ENCODE measurements at places on chromosomes 7 and 10.
A peak's percentile ranks its signal among the peaks of the same experiment; 100 is the strongest.

DNA sequence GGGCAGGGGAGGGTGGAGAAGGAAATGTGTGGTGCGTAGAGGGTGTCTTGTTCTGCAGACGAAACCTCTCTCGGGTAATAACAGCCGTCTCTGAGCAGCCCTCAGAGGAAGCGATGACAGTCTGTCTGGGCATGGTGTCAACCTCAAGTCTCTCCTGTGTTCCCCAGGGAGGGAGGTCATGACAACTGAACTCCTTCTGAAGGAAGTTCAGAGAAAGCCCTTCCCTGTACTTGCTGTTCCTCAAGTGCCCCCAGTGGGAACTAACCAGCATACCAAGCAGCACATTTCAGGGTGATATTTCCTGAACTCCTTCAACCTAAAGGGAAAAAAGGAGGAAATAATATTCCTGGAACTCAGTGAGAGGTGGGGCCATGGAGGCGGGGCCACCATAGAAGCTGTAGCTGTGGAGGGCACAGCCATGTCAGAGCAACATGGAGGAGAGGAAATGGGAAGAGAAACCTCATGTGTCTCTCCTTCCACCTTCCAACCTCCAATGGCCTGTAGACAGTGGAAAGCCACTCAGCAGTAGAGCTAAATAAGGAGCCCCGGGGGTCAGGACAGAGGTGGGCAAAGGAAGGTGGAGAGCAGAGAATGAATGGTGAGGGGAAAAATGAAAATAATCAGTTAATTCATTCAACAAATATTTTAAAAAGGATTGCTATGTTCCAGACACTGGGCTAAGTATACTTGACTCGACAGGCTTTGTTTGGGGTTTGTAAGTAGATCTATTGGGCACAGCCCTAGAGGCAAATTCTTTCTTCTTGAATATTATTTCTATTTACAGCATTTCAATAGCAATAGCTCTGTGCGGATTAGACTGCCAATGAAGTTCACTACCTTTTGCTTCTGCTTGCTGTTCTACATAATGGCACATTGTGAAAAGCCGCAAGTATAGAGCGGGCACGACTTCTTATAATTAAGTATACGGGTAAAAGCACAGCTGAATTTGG is 61.0 kb upstream of the AOAH start:
- DNase-seq, result peak; percentile 38

- DNase-seq, result no peak
Observed at GRCh38 chr10:26626066-26626465, 71.4 kb upstream of the PDSS1 start.

DNA sequence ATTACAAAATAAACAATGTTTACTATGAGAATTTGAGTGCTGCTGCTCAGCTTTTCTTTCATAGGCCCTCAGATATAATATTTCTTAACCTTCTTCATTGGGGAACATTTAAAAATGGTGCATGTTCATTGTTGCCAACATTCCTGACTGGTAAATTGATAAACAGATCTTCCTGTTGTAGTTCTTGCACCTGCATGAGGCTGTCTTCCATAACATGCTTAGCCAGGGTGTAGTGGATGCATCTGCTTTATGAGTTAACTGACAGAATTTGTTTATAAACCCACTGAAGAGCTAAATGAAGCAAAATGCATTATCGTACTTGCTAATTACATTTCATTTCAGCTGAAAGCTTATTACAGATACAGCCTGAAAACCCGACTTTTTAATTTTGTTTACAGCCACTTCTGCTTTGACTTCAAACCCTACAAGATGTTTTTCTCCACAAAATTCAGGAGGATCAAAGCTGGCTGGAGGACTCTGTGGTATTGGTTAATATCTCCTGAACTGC is 177.2 kb downstream of the SEM1 start:
- no peak for DNase-seq

DNA sequence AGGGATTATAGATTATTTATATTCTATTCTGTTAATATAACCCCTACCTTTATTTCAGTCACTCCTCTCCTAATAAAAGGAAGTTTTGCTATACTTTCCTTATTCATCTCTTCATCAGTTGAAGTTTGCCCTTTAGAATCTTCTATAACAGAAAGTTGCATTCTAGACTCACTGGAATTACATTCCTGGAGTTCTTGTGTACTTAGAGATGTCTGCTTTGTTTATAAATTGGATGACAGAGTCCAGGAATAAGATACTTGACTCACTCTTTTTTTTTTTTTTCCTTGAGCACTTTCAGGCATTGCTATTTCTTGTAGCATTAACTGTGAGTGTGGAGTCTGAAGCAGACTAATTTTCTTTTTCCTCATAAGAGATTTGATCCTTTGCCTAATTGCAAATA is 640.8 kb downstream of the XPNPEP1 start:
- DNase-seq, result no peak

- DNase-seq, result no peak
Observed at GRCh38 chr7:5635461-5636445, 145.7 kb downstream of the RNF216 start.

DNA sequence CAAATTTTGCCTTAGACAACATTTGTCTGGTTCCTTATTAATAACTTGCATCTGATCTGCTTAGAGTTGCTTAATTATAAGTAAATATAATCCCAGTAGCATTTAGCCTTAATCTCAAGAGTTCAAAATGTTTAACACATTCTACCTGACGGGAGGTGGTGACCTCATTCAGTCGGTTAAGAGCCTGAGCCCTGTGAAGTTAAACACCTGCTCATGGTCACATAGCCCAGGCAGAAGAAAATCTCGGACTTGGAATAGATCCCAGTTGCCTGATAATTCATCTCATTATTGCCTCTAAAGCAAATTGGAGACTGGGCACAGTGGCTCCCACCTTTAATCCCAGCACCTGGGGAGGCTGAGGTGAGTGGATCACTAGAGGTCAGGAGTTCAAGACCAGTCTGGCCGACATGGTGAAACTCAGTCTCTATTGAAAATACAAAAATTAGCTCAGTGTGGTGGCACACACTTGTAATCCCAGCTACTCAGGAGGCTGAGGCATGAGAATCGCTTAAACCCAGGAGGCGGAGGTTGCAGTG is 18.6 kb upstream of the ASCC1 start:
- DNase-seq, result no peak

DNA sequence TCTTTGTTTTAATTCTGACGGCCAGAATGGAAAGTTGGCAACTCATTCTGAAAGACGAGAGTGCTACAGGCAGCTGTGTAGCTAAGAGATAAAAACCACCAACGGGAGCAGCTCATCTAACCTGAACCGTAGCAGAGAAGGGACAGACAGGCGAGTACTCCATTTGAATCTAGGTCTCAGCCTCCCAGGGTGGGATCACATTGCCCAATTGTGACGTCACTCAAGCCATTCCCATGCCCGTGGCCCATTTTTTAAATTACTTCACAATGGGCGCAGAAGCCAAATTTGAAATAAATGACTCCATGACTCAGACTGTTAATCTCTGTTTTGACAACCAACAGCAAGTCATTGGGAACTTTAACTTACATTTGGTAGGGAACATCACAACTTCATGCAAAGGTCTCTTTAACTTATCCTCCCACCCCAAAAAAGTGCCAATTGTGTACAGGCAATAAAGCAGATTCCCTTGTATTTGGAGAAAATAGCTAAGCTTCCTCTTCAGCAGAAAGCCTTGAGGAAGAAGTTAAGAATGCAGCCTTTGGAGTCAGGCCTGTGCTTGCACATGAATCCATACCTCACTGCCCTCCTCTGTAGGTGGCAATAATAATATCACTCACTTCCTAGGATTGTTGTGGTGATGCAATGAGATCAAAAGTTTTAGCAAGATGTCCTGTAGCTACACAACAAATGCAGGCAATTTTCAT is 93.2 kb upstream of the KIF5B start:
- no peak for DNase-seq

- no peak for DNase-seq
Observed at GRCh38 chr7:120421151-120421651, 148.2 kb downstream of the KCND2 start.

GRCh38 chr7:91080351-91080750 is 183.9 kb upstream of the FZD1 start:
- DNase-seq, result no peak

DNA sequence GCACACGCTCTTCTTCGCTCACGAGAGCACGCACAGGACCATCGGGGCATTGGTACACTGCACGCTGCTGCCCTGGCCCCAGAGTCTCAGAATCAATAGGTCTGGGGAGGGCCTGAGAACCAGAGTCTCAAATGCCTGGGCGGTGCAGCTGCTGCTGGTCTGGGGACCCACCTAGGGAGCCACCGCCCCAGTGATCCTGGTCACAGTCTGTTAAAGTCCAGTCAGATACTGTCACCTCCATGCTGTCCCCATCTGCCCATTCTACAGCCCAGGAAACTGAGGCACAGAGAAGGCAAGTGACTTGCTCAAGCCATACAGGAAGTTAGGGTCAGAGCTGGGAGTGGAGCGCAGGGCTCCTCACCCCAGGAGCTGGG is 38.0 kb downstream of the ZCCHC24 start:
- DNase-seq, result no peak

GRCh38 chr7:96182424-96183158 is 139.3 kb downstream of the SLC25A13 start:
- DNase-seq, result no peak

DNA sequence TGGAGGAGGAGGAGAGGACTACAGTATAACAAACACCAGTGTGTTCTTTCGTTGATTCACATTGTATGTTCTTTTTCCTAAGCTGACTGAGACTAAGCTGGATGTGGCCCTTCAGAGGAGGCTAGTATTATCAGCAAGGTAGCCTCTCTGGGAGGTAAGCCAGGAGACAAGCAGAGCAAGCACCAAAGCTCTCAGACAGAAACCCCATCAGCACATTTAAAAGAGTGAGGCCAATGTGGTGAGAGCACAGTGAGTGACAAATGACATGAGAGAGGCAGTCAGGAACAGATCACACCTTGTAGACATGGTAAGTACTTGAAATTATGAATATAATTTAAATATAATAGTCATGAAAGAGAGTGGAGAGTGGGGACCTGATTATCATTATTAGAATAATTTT is 107.6 kb downstream of the KMT2C start:
- DNase-seq, result no peak

GRCh38 chr10:91681361-91682276 is 48.7 kb upstream of the PPP1R3C start:
- DNase-seq, result peak; percentile 59

DNA sequence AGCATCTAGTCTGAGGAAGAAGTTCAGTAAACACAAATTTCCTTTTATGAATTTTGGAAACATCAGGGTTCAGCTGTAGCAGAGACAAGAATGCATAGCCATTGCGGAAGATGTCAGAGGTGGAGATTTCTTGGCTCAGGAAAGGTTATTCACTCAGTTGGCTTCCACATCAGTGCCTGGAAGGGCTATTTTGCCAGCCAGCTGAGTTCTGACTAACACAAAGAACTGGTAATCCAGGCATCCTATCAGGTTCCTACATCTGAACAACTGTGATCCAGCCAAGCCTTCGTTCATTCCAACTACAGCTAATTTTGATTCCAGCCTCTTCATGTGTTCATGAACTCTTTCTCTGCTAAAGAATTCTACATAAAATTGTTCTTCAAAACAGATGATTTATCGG is 965.6 kb downstream of the XPNPEP1 start:
- no peak for DNase-seq

DNA sequence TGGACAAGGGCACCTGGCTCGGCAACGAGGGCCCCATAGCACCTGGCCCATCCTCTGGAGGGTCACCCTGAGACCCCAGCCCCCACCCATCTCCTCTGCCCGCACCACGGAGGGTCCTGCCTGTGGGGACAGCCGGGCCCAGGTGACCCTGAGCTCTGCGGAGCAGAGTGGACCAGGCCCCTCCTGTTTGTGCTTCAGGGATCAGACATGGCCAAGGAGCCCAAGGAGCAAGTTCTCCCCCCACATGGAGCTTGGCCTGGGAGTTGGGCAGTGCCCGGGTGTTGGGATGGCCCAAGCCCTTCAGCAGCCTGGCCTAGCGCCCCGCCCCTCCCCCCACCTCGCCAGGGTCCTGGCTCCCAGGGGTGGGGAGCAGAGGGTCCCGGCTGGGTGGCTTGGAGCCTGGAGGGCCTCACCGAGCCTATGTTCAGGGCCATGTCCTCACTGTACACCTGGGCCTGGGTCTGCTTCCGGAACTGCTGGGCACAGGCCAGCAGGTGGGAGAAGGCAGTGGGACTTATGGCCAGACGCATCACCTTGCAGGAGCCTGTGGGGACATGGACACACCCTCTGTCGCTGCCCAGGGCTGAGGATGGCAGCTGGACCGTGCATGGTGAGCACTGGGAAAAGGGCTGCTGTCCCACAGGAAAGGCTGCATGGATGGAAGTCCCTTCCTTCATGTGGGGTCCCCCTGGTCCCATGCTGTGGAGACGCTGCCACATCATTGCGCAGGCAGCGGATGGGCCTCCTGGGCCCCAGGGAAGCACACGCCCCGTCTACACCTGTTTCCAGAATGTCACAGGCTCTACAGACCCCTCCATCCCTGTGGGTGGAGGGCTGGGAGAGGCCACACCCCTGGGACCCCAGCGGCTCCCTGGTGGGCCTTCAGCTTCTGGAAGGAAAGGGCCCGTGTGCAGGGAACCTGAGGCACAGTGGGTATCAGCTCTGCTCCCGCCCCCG is 49.2 kb upstream of the NKX6-2 start:
- DNase-seq, result no peak

DNA sequence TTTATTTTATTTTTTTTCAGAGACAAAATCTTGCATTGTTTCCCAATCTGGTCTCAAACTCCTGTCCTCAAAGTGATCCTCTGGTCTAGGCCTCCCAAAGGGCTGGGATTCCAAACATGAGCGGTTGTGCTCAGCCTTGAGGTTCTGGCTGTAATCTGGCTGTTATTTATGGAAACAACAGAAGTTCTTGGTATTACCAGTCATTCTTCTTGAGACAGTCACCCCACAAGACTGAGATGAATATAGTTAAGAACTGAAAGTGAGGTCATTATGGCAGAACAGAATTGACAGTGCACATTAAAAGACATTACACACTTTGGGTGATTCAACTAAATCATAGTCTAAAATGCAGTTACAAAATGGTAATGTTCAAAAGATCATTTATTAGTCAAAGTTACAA is 719.5 kb downstream of the ZWINT start:
- DNase-seq, result no peak

DNA sequence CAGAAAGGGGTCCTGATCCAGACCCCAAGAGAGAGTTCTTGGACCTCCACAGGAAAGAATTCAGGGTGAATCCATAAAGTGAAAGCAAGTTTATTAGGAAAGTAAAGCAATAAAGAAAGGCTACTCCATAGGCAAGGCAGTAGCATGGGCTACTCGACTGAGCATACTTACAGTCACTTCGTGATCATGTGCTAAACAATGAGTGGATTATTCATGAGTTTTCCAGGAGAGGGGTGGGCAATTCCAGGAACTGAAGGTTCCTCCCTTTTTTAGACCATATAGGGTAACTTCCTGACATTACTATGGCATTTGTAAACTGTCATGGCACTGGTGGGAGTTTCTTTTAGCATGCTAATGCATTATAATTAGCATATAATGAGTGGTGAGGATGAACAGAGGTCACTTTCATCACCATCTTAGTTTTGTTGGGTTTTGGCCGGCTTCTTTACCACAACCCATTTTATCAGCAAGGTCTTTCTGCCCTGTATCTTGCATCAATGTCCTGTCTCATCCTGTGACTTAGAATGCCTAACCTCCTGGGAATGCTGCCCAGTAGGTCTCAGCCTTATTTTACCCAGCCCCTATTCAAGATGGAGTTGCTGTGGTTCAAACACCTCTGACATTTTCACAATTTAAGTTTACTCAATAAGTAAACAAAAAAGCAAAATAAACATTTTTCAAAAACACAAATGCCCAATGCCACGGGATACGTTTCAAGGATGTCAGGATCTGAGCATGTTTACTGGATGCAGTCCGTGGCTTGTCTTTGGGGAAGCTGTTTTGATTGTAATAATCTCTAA is 37.0 kb downstream of the ALOX5 start:
- no peak for DNase-seq

- no peak for DNase-seq
Observed at GRCh38 chr10:103102195-103102594, 90.9 kb downstream of the NT5C2 start.

Data from NCI-H2171 treated with DMSO at 0.1 percent for 48 hours (cell line).